ENCODE measurements at places on chromosomes 1 and 21.

- H3K27me3 ChIP-seq = no peaks in the 10 kb centered on the region
- peak within 1 kb of the TSS; percentile 97 for H3K4me3 ChIP-seq
- H3K4me1 ChIP-seq = peaks cover 68% of the 10 kb centered on the region
- no peaks in the 10 kb centered on the region for H3K36me3 ChIP-seq
These were observed at the start of gene MEF2D for GRCh38 chr1:156500543-156500792. Gene MEF2D, minus strand, starts transcription at chr1:156500775. Its CDS starts 17,483 bp downstream, at chr1:156483292.

DNA sequence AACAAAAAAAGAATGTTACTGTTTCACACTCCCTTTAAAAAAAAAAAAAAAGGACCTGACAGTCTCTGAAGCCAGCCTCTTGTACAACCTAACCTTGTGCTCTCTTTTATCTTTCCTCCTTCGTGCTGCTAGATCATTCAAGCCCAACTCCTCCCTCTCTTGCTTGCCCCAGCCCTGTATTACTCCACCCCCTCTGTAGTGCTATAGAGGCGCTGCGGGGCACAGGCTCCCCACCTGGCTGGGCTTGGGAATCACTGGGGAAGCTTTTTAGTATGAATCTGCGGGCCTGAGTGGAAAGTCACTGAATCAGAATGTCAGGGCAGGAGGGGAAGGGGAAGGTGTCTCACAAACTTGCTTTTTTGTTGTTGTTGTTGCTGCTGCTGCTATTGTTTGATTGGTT is 383.7 kb upstream of the CAMK1G start:
- H3K27me3 ChIP-seq = no peaks in the 10 kb centered on the region
- no peaks in the 10 kb centered on the region for H3K36me3 ChIP-seq
- H3K27ac ChIP-seq = no peak overlapping the region
- no peaks in the 10 kb centered on the region for H3K4me1 ChIP-seq

DNA sequence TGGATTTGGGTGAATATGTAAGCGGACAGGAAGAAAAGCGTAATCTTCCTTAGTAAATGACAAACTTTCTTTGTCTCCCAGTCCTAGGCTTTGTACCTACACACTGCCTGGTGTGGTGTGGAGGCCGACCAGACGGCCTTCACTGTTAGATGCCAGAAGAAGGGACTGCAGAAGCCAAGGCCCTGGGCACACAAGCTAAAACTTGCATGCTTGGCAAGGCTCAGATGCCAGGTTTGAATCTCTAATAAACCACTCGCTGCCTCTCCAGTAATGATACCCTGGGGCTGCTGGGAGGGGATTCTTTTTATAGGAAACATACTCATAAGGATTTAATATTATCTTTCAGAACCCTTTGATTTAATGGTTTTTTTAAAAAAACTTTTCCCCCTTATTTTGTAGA is 263.8 kb downstream of the PTPRC start:
- no peaks in the 10 kb centered on the region for H3K27me3 ChIP-seq
- no peak overlapping the region for H3K4me3 ChIP-seq
- no peaks in the 10 kb centered on the region for H3K4me1 ChIP-seq
- H3K36me3 ChIP-seq = no peaks in the 10 kb centered on the region
- no peak for DNase-seq
- no peak overlapping the region for H3K27ac ChIP-seq

- no peak overlapping the region for H3K27ac ChIP-seq
- H3K27me3 ChIP-seq = no peaks in the 10 kb centered on the region
- DNase-seq = no peak
- H3K4me1 ChIP-seq = no peaks in the 10 kb centered on the region
These were observed 93.4 kb upstream of the SOD1 start for GRCh38 chr21:31566064-31566463.

DNA sequence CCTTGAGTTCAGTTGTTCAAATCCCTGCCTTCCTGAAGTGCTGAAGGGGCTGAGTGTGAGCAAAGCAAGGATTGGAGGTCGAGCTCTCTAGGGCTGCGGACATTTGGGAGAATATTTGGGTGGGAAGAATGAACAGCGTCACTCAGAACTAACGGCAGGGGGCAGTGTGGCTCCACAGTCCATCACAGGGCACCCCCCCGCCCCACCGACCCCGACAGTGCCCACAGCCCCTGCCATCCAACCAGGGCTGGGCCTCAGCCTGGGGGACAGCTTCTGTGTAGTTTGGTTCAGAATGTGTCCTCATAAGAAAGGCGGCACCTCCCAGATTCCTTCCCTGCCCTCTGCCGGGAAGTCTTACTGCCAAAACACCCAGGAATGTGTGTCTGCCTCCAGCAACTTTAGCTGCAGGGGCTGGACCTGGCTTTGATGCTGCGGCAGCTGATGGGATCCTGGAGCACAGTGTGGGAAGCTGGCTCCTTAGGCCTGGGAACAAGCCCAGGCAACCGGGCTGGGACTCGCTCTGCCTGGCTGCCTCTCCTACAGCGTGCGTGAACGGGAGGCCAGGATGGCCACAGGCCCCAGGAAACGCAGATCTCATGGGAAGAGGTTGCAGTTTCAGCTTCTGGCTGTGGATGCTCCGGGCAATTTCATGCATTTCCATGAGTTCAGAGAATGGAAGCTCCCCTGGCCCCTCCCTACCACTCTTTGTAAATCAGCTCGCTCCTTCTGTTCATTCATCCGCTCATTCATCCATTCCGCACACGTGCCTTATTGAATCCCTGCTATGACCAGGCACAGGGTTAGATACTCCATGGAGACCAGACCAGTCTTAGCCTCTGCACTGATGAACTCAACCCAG is 104.9 kb upstream of the TMPRSS2 start:
- no peaks in the 10 kb centered on the region for H3K27me3 ChIP-seq
- no peaks in the 10 kb centered on the region for H3K36me3 ChIP-seq
- DNase-seq = peak; percentile 66
- no peaks in the 10 kb centered on the region for H3K4me1 ChIP-seq
- no peak overlapping the region for H3K27ac ChIP-seq

- H3K27me3 ChIP-seq = no peaks in the 10 kb centered on the region
- H3K27ac ChIP-seq = peak overlapping the region; percentile 68
- H3K4me1 ChIP-seq = no peaks in the 10 kb centered on the region
- H3K36me3 ChIP-seq = no peaks in the 10 kb centered on the region
- H3K4me3 ChIP-seq = no peak overlapping the region
- no peak for DNase-seq
These were observed 16.9 kb upstream of the GNG12 start for GRCh38 chr1:67850151-67850551.

GRCh38 chr1:105317976-105318375 is 1568.3 kb downstream of the AMY1C start:
- H3K4me3 ChIP-seq = no peak overlapping the region
- H3K4me1 ChIP-seq = no peaks in the 10 kb centered on the region
- H3K27me3 ChIP-seq = no peaks in the 10 kb centered on the region
- no peaks in the 10 kb centered on the region for H3K36me3 ChIP-seq
- no peak for DNase-seq

DNA sequence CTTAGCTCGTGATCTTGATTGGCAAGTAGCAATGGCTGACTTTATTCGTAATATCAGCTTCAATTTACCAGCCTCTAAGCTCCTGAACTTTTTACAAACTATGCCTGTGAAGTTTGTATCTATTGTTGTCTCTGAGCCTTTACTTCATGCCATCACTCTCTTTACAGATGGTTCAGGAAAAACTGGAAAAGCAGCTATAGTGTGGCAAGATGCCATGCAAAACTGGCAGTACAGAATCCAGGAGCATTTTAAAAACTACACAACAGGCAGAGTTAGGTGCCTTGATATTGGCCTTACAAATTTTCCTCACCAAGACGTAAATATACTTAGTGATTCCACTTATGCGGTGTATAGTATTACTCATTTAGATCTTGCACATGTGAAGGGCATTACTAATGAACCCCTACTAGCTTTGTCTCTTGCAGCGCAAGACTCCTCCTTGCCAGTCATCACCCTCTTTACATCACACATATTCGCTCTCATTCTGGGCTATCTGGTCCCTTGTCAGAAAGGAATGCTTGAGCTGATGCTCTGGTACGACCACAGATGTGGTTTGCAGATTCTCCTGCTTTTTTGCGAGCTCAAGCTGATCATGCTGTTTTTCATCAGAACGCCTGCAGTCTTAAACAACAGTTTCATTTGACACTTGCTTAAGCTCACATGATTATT is 36.3 kb downstream of the CLCA1 start:
- H3K4me1 ChIP-seq = no peaks in the 10 kb centered on the region
- no peak for DNase-seq
- no peaks in the 10 kb centered on the region for H3K27me3 ChIP-seq

DNA sequence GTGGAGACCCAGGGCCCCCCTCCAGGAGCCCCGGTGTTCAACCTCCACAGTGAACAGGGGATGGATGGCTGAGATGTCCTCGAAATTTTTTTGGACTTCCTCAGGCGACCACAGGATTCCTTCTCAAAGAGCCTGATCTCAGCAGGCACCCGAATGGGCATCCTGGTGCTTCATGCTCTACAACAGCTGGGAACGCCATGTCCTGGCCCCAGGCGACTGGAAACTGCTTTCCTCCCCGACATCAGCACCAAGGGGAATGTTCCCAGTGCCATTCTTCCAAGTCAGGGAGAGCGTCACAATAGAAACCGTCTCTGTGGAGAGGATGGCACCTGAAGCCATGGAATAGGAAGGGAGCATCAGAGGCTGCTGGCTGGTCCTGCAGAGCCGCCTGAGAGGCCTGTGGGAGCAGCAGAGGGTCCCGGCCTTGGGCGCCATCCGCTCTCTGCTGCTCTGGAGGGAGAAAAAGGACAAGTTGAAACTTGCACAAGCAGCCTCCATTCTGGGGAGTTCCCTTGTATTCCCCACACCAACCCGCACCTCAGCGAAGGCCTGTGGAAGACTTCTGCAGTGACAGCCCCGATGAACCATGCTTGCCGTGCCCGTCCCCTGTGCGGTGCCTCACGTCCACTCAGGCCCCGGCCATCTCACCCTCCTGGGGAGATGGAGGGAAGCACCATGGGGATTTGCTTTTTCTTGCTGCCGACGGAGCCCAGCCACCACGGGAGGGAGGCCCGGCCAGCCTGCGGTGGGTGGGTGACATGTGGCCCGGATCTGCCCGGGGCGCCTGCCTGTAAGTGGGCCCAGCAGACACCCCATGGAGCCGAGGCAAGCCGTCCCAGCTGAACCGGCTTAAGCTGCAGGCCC is 2.3 kb upstream of the ADARB1 start:
- peaks cover 8% of the 10 kb centered on the region for H3K4me1 ChIP-seq

DNA sequence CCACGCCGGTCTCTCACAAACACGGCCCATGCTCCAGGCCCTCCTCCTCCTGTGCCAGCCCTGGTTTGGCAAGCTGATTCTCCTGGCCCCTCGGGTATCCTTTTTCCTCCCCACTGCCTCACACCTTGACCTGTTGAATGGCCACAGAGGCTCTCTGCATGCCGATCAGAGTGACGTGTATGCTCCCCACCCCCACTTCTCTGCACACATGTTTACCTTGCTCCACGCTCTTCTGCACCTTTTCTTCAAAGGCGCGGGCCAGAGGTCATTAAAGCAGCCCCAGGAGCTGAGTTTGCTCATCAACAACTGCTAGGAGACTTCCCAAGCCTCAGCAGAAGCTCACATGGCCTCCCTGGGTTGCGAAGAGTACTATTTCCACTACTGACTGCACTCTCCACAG is 139.3 kb upstream of the EDN2 start:
- no peaks in the 10 kb centered on the region for H3K27me3 ChIP-seq
- H3K4me3 ChIP-seq = no peak overlapping the region
- no peaks in the 10 kb centered on the region for H3K36me3 ChIP-seq
- no peak overlapping the region for H3K27ac ChIP-seq
- DNase-seq = no peak

DNA sequence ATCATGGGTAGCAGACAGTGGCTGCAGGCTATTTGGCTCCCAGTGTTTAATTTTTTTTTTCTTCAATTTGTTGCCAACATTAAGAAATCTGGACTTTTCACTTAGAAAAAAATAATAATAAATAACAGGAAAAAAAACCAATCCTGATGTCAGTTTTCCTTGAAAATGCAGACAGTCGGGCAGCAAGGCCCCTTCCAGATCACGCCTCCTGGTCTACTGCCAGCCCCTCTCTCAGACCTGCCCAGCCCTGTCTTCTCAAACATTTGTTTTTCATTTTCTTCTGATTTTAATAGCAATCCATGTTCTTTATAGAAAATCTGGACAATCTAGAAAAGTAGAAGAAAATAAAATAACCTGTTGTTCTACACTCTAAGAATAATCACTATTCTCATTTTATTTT is 15.5 kb downstream of the IFNGR2 start:
- DNase-seq = peak; percentile 72
- no peak overlapping the region for H3K27ac ChIP-seq
- no peak overlapping the region for H3K4me3 ChIP-seq
- H3K27me3 ChIP-seq = no peaks in the 10 kb centered on the region

- no peak overlapping the region for H3K4me3 ChIP-seq
- H3K36me3 ChIP-seq = no peaks in the 10 kb centered on the region
- no peaks in the 10 kb centered on the region for H3K4me1 ChIP-seq
These were observed 26.9 kb downstream of the EPHB2 start for GRCh38 chr1:22737374-22738068.

- H3K4me1 ChIP-seq = no peaks in the 10 kb centered on the region
- DNase-seq = no peak
- H3K4me3 ChIP-seq = no peak overlapping the region
- H3K36me3 ChIP-seq = no peaks in the 10 kb centered on the region
These were observed 48.4 kb upstream of the COA6 start for GRCh38 chr1:234324821-234325220.

GRCh38 chr1:77830946-77831345 is 51.5 kb downstream of the MIGA1 start:
- no peak overlapping the region for H3K4me3 ChIP-seq
- no peaks in the 10 kb centered on the region for H3K36me3 ChIP-seq
- H3K27me3 ChIP-seq = no peaks in the 10 kb centered on the region
- peaks cover 11% of the 10 kb centered on the region for H3K4me1 ChIP-seq
- H3K27ac ChIP-seq = no peak overlapping the region

DNA sequence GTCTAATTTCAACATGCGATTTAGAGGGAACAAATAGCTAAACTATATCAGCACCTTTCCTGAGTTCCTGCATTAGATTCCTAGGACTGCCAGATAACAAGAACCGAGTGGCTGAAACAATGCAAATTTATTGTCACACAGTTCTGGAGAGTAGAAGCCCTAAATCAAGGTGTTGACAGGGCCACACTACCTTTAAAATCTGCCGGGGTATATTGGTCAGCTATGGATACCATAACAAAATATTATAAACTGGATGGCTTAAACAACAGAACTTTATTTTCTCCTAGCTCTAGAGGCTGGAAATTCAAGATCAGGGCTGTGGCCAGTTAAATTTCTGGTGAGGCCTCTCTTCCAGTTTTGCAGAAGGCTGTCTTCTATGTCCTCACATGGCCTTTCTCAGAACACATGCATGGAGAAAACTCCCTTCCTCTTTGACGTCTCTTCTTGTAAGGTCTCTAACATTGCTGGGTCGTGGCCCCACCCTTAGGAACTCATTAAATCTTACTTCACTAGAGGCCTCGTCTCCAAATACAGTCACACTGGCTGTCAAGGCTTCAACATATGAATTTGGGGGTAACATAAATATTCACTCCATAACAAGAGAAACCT is 144.3 kb downstream of the FCRL5 start:
- H3K36me3 ChIP-seq = no peaks in the 10 kb centered on the region
- no peak overlapping the region for H3K27ac ChIP-seq
- H3K4me1 ChIP-seq = no peaks in the 10 kb centered on the region
- DNase-seq = no peak
- H3K27me3 ChIP-seq = no peaks in the 10 kb centered on the region

GRCh38 chr1:58155418-58156123 is 391.0 kb downstream of the OMA1 start:
- no peak overlapping the region for H3K27ac ChIP-seq
- H3K36me3 ChIP-seq = no peaks in the 10 kb centered on the region
- DNase-seq = no peak
- no peaks in the 10 kb centered on the region for H3K27me3 ChIP-seq

GRCh38 chr1:153945131-153945794 is 1.3 kb downstream of the DENND4B start:
- no peaks in the 10 kb centered on the region for H3K27me3 ChIP-seq
- peak; percentile 89 for DNase-seq
- peaks cover 62% of the 10 kb centered on the region for H3K36me3 ChIP-seq
- H3K4me3 ChIP-seq = peak overlapping the region; percentile 89
